Cardiac muscle cell (in vitro differentiated cells and primary cell): ENCODE measurements at places on chromosomes 6 and 20. TPM values are rescaled to one million over a fixed set of nuclear protein-coding genes. Genes with fewer than 3 reads are reported as not detected.

Gene GMPR
- 29.6 and 32.0 TPM in 2 replicates for polyA plus RNA-seq

GRCh38 chr6:159013229-159013628 is 13.2 kb upstream of the RSPH3 start:
- DNase-seq: peak; percentile 34

GRCh38 chr20:15949391-15949790 is 623.9 kb downstream of the KIF16B start:
- DNase-seq: no peak

- no peak for DNase-seq
Measured at GRCh38 chr6:32081168-32081990, 27.8 kb downstream of the TNXB start.
